ENCODE measurements at places on chromosomes 13 and 19.

DNA sequence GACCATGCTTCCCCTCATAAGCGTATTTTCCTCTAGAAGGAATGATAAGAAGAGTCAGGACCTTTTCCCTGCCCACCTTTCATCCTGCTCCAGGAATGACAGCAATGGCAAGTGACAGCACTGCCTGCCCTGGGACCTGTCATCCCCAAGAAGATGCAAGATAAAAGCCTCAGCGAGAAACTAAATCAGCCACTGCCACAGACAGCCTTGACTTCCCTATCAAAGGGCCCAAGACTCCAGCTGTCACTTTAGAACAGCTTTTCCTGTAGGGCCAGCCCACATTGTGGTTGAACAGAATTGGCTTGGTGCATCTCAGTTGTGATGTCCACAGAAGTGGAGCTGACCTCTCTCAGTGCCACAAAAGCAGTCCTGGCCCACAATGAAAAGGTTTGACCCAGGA, 1.1 kb downstream of the RAB8A start:
- no peak for DNase-seq

DNA sequence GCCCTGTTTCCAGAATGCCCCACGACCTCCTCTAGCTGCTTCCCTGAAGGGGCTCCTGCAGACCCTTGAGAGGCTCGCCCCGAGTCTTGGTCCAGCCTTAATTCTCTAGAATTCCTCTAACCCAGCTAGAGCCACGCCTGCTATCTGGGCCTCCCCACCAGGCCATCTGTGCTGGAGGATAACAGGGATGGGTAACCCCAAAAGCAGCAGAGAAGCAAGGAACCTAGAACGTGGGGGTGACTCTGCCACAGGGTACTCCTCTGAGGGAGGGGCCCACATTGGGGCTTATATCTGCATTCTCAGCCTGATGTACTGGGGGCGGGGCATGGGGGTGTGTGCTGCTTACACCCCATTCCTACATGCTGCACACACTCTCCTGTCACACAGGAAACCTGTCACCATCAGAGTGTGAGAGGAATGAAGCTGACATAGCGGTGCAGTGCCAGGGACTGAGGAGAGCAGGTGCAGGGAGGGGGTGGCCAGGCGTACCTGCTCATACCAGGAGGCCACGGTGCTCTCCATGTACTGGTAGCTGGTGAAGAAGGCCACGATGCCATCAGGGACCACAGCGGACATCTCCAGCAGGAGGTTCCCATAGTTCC, 13.8 kb downstream of the KLC3 start:
- DNase-seq = no peak

DNA sequence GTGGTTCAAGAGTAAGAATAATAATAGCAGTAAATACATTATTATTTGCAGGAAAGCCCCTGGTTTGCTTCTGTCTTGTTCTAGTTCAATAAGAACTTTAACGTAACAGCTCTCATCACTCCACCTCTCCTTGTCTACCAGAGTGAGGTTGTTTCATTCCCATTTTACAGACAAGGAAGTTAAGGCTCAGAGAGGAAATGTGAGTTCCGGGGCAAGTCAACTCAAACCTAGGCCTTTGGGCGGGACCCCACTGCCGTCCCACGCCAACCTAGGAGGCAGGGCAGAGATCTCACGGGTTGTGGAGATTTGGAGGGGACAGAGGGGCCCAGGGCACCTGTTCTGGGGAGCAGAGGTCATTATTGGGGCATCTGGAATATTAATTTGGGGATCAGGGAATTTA, 1.5 kb downstream of the MAP4K1 start:
- no peak for DNase-seq

GRCh38 chr19:12867120-12868099, 13.8 kb downstream of the DNASE2 start:
- DNase-seq = peak; percentile 82

- no peak for DNase-seq
Measured at GRCh38 chr13:67076378-67076777, 153.8 kb downstream of the PCDH9 start.

DNA sequence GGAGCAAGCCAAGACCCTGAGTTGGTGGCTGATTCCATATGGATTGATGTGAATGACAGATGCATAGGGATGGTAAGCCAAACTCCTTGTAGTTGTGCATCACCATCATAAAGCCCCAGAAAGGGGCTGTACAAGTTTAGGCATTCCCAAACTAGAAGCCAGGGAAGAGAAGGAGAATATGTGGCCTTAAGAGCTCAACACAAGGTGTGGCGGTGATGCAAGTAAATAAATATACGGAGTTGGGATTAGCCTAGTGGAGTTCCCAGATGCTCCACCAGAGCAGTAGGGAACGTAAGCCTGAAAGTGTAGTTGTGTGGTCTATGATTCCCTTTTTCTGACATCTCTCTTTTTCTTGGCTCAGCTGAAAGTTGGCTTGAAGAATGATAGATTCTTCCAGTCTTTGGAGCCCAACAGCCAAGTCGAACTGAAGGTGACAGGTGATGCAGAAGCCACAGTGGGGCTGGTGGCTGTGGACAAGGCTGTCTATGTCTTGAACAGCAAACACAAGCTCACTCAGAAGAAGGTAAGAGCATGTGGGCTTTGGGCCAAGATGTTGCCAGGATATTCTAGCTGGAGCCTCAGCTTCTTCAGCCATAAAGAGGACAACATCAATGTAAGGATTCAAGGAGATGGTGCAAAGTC, 30.1 kb downstream of the RDH8 start:
- DNase-seq = no peak

- DNase-seq = no peak
Measured at GRCh38 chr13:34776390-34776981, 165.6 kb upstream of the NBEA start.

DNA sequence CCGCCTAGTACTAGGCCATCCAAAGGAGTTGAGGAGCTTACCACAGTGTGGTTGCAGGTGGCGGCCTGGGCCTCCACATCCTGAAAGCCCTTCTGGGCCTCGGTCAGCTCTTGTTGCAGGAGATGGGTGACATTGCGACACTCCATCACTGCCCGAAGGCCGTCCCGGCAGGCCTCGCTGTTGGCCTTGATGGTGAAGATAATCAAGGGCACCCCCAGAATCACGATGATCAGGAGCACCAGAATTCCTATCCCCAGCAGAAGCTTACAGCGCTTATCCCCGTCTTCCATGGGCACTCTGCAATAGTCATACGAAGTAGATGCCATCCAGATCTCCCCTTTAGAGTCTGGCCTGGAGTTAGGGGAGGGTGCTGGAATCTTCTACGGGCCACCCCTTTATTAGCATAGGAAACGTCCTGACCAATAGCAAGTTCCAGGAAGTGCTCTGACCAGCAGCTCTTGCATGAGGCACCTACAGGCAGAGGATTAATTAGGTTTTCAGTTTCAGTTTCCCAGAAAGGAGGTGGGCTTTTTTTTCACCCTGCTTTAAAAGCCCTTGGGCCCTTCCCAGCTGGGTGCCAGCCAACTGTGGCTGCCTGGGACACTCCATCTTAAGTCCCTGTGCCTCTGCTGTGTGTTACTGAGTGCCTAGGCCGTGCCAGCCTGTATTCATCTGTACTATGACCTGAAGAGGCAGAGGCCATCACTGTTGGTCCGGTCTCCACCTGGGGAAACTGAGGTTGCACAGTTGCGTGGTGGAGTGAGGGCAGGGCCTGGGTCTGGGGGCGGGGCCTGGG, at the start of gene BST2:
TSS of gene BST2 (minus strand) at position 381 of the 796 bp plus-strand sequence. CDS start at position 326, 55 bp downstream.
- peak; percentile 68 for DNase-seq

DNA sequence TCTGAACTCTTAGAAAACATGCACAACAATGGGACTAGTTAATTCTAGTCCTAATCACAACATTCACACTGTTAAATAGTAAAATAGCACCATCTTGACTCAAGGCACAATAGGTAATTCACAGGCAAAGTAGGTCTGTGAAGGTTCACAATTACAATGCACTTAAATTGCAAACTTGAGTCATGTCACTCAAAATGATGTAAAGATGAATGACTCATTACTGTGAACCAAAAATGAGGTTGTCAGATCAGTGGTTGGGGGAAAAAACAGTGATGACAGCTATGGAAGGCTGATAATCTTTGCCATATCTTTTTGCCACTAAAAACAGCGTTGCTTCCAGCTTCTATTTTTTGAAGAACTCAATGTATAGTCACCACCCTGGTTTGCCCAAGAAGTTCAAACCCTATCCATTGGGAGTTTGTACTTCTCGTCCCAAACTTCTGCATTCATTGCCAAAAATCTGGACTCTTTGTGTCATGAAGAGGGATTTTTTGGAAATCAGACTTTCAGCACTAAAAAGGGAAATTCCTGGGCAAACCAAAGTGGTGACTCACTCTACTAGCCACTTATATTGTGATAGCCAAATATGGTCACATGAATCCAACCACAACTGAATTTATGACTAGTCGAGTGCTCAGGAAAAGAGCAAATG, 200.9 kb upstream of the TMTC4 start:
- DNase-seq = no peak

- peak; percentile 65 for DNase-seq
Measured at GRCh38 chr19:45952686-45953505, 20.8 kb downstream of the NOVA2 start.

- no peak for DNase-seq
Measured at GRCh38 chr13:28458608-28459007, 36.3 kb downstream of the FLT1 start.

- DNase-seq = peak; percentile 53
Measured at GRCh38 chr13:20231839-20232555, at the start of gene GJB6. Gene GJB6, minus strand, starts transcription at chr13:20232319. Its CDS starts 8,839 bp downstream, at chr13:20223480.

DNA sequence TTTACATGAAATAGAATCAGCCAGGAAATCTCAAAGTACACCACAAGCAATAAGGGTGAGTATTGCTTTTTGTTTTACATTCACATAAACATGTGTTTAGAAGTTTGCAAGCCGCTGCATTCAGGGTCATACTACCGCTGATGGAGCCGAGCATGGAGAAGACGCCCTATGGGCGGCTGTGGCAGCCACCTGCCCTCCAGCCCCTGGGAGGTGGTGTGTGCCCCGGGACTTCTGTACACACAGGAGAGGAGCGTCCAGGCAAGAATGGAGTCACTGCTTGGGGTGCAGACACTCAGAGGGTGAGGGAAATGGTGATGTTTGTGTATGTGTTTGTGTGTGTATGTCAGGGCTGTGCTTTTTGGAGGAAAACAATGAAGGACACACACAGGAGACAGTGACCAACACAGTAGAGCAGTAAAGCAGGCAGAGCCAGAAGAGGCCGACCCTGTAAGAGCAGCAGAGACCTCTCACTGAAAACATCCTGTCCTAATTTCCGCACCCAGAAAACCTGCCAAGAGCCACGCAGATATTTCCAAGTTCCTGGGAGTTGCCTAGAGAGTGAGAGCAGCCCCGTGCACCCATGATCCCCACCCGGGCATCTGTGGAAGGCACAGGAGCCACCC, 108.1 kb upstream of the GJB6 start:
- no peak for DNase-seq

DNA sequence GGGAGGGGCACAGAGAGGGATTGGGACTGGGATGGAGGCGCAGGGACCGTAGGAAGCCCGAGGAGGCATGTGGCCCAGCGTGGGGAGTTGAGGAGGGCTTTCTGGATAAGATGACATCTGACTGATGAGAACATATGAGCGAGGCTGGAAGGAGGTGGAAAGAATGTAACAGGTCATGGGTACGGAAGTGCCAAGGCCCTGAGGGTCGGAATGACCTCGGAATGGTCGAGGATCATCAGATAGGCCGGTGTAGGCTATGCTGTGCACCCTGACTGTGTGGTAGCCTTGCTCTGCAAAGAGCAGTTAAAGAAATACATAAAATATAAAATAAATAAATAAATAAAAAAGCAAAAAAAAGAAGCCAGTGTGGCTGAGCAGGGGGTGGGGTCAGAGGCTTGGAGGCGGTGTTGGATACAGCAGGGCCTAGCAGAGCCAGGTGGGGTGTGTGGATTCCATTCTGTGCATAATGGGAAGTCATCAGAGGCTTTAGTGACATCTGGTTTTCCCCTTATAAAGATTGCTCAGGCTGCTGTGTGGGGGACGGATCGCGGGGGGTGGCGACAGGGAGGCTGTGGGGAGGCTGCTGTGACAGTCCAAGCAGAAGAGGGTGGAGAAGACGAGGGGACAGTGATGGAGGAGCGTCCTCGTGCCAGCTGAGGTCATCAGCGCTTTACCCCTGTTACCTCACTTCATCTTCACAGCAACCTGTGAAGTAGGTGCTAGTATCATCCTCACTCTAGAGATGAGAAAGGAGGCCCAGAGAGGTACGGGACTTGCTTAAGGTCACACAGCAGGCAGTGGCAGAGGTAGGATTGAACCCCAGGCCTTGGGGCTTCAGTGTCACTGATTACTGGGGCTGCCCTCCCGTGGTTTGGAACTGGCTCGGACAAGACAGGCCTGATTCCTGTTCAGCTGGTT, 5.0 kb downstream of the PAK4 start:
- no peak for DNase-seq

GRCh38 chr13:37598597-37598996, at the start of gene POSTN:
Gene POSTN, minus strand, starts transcription at chr13:37598768. Its CDS starts 42 bp downstream, at chr13:37598726.
- DNase-seq = no peak

- no peak for DNase-seq
Measured at GRCh38 chr13:28166257-28166656, 27.9 kb downstream of the PAN3 start.

- no peak for DNase-seq
Measured at GRCh38 chr19:29760752-29761502, 45.9 kb upstream of the C19orf12 start.

- DNase-seq = no peak
Measured at GRCh38 chr19:10643968-10644259, 10.2 kb upstream of the ILF3 start.

- DNase-seq = peak; percentile 78
Measured at GRCh38 chr19:48390188-48391099, 907 bp downstream of the KDELR1 start.

GRCh38 chr13:43629691-43630480, 156.9 kb downstream of the ENOX1 start:
- no peak for DNase-seq

- DNase-seq = no peak
Measured at GRCh38 chr19:29988351-29988750, 46.3 kb downstream of the URI1 start.

GRCh38 chr19:42480335-42481095, 37.8 kb upstream of the CXCL17 start:
- DNase-seq = no peak

DNA sequence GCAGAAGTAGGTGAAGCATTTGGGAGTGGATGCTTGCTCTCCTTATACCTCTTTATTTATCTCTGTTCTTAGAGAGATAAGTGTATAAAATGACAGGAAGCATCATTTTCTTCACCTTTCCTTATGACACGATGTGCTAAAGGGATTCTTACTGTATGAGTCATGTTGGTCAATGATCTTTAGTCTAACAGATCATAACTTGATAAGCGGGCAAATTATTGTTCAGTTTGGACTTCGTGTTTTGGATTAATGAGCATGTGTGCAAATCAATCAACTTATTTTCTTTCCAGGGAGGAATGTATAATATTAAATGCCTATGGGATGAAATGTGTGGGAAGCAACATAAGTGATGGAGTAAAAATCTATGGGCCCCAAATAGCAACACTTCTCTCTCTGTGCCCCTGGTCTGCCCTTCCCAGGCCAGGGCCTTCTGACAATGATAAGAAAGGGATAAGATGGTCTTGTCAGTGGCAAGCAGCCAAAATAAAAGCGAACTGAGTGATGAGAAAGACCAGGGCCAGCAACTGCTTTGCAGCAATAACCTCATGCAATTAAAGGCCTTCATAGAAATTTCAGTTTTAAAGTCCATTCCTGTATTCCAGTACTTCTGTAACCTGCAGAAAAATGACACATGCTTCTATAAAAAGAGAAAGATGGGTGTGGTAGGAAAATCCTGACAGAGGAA, 61.4 kb downstream of the SLC10A2 start:
- DNase-seq = no peak

Data from activated T-cell treated with anti-CD3 and anti-CD28 coated beads, Interleukin-2, amount 50 U/mL, for 24 hours (primary cell).